ENCODE measurements at places on chromosomes 2 and 18.
A peak's percentile ranks its signal among the peaks of the same experiment; 100 is the strongest.

- no peak for DNase-seq
Observed at GRCh38 chr18:65988972-65989371, 238.2 kb downstream of the CDH7 start.

DNA sequence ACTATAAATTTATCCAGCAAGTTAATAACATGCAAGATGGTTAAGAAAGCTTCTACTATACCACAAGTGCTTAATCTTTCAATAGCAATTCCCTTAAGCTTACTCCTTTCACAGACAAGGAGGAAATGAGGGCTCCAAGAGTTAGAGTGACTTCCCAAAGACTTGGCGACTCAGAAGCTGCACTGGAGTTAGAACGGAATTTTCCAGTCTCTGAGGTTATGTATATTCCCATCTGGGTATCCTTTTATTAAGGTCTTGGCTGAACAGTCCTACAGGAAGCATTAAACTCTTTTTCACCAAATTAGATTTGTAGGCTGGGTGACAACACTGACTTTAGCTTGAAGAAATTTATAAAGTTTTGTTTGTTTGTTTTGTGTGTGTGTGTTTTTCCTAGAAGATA is 256.9 kb upstream of the DPP10 start:
- no peak for DNase-seq

- DNase-seq, result no peak
Observed at GRCh38 chr2:234241656-234242458, 191.4 kb downstream of the SPP2 start.

GRCh38 chr2:10841547-10842219 is 29.1 kb upstream of the PDIA6 start:
- no peak for DNase-seq

DNA sequence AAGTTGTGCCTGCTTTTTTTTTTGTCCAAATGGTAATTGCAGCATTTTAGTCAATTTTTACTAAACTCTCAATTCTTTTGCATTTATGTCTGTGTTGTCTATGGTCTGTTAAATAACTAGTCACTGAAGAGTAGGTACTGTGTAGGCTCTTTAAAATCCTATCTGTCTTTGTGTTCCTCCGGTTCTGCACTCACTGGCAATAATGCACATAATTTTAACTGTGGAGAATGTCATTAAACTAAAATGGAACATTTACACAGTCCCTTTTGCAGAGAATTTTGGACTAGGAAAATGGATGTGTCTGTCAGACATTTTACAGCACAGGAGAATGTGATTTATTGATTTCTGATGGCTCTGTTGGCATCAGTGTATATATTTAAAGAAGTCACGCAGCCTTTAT is 116.6 kb downstream of the ASXL3 start:
- no peak for DNase-seq

DNA sequence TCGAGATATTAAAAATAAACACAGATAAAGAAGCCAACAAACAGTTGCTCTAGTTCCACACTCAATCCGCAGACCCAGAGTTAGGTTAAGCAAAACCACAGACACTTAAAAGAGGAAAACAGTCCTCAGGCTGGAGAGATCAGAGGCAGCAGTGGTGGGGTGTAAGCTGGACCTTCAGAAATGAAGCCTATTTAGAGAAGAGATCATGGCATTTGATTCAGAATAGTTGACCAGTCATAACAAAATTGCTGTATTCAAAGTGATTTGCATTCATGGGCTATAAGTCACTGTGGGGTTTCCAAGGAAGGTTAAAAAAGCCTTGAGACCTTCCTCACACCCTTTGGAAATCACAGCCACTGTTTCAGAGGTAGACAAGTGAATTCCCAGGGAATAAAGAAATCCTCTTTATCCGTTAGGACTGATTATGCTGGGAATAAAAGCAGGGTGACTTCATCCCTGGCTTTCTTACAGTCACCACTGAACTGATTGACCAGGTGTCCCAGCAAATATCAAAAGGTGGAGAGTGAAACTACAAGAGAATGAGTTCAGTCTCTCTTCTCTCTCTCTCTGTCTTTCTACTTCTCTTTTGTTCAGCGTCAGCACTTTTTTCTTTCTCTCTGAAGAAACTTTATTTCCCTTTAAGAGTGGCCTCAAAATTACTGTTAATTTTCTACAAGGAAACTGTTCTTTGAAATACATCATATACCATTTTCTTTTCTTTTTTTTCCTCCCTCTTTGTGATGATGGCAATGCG is 171.8 kb upstream of the PIK3C3 start:
- DNase-seq, result peak; percentile 2

GRCh38 chr18:12046751-12047335 is 46.8 kb upstream of the ANKRD62 start:
- no peak for DNase-seq

- no peak for DNase-seq
Observed at GRCh38 chr18:3002732-3003131, 10.2 kb downstream of the LPIN2 start.

DNA sequence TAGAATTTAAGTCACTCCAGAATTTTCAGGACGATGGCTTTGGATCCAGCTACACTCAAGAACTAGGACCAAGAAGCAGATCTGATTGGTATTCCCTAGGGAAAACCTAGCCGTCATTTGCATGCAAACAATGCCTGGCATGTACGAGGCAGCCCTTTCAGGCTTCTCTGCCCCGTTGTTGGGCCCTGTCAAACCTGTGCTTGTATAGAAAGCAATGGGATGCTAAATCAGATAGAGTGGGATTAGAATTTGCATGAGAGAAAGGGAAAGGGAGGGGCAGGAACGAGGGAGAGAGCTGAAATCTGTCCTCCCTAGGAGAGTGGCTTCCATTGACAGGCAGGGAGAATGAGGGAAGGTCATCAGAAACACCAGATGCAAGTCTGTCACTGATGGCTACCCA is 28.6 kb downstream of the ARID5A start:
- DNase-seq, result no peak

GRCh38 chr2:238854699-238855229 is 6.9 kb downstream of the TWIST2 start:
- DNase-seq, result no peak

GRCh38 chr2:133346654-133347053 is 221.6 kb downstream of the NCKAP5 start:
- DNase-seq, result no peak

- DNase-seq, result no peak
Observed at GRCh38 chr2:43025709-43026295, 200.6 kb downstream of the ZFP36L2 start.

DNA sequence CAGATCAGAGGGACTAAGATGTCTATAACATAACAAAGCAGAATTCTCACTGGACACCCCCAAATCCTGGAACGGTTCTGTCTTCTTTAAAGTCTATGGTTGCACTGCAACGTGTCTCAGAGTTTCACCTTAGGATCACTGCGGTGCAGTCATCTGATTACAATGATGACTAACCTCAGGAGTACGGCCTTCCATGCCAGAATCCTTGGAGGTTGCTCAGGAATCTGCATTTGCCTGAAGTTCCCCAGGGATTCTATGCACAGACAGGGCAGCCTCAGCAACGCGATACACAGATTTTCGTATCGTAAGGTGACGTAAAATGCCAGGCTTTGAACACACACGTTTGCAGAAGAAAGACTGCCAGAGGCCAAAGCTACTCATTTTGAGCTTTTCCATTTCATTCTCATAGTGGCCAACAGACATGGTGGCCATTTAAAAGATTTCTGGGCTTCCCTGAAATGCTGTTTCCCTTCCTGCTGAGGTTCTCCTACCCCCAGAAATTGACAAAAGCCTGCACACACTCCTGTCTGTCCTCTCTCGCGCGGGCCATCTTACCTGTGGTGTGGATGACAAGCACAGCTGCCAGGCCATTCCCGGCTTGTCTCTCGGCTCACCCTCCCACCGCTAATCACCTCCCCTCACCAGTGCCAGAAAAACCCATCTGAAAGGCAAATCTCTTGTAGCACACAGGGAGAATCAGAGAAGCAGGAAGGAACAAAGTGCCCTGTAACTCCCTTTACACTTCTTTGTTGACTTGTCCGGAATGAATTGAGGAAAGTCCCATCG is 148.8 kb downstream of the ACKR3 start:
- DNase-seq, result no peak

- DNase-seq, result peak; percentile 32
Observed at GRCh38 chr2:24806661-24807036, 13.4 kb downstream of the CENPO start.

DNA sequence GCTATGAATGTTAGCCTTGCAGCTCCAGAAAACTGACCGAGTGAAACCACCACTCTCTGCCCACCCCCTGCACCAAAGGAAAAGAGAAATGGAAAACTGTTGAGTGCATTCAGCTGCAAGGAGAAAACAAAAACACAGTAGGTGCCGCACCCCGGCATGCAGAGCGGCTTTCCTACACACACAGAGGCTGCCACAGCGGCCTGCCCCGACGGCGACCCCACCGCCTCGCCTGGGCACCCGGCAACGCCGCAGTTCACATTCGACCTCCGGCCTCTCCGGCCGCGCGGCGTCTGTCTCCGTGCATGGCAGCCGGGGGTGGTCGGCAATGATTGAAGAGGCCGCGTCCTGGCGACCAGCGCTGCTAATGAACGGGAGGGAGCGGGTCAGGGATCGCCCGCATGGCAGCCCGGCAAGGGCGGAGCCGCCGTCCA is 417.1 kb upstream of the SALL3 start:
- DNase-seq, result no peak

Data from OCI-M1 (cell line).